CD4-positive, alpha-beta T cell treated with Interleukin-6 at 100 ng/mL for 8 hours (primary cell): ENCODE measurements at places on chromosomes 3 and 15.
A peak's percentile ranks its signal among the peaks of the same experiment; 100 is the strongest.

DNA sequence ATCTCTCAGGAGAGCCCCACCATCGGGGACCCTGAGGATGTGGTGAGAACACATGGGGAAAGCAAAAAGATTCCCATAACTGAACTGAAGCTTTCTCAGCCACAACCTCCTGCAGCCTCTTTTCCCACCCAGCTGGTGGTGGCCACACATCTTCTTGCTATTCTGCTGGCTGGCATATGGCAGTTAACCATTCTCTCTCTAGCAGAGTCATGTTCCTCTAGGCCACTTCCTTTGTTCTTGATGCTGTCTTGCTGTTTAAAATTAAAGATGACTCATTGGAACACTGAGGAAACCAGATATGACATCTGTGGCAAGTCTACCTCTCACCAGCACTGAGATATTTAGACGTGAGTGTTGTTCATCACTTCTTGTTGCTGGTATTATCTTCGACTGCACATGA, 180.3 kb upstream of the ROBO2 start:
- no peak for DNase-seq

DNA sequence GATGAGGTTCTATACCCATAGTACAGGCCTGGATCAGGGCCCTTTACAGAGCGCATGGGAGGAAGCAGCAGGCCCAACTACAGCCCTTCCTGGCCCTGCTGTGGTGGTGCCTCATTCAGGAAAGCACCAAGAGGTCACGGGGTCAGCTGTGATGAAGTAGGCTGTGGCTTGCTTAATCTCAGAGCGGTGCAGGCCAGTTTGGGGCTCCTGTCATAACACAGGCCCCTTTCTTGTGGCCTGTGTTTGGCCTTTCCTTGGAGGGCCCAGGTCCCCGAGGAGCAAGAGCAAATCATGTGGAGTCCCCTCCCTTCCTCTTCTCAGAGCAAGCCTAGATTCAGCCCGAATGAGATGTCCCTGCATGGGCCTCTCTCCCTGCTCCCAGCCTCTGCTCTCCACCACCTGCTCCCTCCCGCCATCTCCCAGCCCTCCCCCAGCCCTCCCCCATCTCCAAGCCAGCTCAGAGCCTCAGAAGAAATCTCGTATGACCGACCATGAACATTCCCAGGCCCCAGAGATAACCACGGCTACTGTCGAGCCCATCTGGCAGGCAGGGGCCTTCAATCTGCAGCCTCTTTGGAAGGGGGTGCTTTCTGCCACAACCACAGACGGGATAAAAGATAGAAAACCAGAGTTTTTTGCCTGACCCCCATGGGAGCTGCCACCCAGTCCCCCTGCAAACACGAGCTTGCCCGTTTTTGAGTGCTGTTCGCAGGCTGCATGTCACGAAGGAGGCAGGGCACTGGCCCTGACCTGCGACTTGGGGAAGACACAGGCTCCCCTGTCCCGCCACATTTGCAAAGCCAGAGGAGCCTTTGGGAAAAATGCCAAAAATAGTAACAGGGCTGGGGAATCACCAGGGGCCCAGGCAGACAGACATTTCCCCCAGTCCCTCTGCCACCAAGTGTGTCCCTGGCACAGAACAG, 32.3 kb upstream of the DUSP7 start:
- DNase-seq = no peak

- DNase-seq = no peak
Measured at GRCh38 chr15:88658972-88659931, 20.4 kb downstream of the ISG20 start.

DNA sequence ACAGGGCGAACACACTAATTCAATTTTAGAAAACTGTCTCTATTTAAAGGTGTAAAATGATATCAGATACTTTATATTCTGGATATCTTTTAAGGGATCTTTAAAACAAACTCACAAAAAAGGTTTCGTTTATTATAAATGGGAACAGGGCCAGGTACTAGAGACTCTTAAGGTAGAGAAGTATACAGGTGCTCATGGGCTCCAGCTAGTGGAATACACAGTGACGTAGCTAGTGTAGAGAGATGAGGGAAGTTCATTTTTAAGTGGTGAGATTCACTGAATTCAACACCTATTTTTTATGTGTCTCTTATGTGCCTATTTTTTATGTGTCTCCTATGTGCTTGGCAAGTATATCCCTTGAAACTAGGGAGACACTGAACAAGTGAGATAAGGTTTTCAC, 132.7 kb upstream of the FAM3D start:
- no peak for DNase-seq

DNA sequence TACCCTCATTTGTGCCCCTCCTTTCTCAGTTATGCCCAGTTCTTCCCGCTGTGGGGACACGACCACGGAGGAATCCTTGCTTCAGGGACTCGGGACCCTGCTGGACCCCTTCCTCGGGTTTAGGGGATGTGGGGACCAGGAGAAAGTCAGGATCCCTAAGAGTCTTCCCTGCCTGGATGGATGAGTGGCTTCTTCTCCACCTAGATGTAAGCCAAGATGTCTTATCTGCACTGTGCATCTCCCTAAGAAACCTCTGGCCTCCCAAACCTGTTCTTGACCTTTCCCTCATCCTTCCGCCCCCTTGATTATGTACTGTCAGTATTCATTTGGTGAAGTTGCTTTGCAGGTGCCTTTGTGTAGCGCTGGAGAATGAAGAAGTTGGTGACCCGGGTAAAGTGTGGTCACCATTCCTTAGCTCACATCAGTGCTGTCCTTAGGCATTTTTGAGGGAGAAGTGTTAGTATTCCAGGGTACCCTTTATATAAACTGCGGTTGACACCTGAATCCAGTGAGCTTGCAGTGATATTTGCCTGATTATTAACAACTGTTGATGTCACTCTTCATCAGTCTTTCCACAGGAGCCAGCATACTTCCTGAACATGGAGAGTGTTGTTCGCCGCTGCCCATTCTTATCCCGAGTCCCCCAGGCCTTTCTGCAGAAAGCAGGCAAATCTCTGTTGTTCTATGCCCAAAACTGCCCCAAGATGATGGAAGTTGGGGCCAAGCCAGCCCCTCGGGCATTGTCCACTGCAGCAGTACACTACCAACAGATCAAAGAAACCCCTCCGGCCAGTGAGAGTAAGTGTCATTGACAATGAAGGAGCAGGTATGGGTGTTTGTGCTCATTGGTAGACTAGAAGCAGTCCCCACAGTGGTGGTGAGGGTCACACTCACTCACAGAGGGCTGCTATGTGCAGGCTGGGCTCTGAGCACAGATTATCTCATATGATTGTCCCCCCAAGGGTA, 966 bp downstream of the ALAS1 start:
- no peak for DNase-seq

DNA sequence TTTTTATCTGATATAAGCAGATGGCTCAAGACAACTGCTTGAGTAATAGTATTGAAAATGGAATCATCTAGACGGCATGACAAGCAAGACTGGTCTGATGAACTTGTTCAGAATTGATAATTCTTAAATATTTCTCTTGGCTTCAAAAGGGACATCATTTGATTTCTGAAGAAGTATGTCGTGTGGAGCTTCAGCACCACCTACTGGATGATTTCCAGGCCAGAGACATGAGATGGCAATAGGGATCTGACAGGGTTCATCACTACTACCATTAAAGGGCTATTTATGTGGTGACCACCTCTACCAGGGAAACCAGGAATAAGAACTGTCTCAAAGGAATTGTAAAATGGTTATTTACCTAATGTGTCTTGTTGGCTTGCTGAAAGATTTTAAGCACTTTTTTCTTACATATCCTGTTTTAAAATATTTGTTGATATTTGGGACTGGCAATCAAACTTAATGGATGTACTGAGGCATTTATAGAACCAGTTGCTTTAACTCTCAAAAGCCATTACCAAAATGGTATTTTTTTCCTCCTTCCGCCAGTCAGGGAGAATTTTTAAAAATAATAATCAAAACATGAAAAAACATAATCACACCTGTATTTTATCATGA, 99.5 kb upstream of the FAM98B start:
- peak; percentile 40 for DNase-seq

GRCh38 chr3:153379516-153379915, 217.5 kb downstream of the RAP2B start:
- no peak for DNase-seq

DNA sequence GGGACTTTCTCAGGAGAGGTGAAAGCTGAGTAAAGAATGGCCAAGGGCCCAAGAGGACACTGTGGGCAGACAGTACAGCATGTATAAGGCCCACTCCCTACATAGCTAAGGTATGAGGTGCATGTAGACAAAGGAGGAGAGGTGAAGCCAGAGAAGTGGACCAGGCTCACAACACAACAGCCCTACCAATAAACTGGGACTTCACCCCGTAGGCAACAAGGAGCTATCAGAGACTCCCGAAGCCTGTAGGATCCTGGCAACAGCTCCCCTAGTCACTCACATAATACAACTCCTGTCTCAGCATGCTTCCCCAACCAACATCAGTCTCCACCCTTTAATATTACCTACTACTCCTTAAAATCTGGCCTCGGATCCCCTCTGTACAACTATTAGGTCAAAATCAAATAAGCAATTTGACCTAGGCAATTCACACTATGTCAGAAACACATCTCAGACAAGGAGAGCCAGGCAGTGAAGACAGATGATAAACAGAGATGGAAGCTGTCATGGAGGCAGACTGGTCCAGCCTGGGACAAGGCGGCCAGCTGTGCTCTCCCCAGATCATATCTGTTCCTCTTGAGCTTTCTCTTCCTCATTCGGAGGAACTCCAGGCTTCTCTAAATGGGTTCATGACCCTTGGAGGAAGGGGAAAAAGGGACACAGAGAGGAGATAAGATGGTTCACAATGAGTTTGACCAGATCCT, 1.4 kb downstream of the XXYLT1 start:
- no peak for DNase-seq

- no peak for DNase-seq
Measured at GRCh38 chr3:187920030-187920429, 174.8 kb upstream of the BCL6 start.

DNA sequence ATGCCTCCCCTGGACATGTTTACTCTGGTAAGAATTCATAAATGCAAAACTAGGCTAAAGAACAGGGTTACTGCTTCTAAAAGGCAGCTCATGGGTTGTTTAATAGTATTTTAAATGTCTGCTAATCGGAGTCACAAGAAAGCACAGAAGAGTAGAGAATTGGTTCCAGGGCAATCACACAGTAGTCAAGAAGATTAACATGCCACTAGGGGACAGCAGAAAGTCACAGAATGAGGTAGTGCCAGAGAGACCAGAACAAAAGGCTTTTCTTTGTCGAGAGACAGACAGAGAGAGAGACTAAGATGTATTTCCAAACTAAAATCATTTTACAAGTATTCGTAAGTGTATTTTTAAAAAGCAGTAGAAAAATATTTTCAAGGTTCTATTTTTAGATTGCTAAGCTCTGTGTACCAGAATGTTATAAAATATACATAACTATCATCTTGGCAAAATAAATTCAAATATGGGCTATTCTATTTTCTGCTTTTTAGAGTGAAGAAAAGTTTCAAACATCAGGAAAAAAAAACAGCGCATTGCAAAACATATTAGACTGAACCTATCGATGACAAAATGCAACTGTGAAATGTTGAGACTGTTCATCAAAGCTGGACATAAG, 78.3 kb upstream of the CDIN1 start:
- no peak for DNase-seq

- no peak for DNase-seq
Measured at GRCh38 chr15:72345806-72346205, 25.8 kb upstream of the CELF6 start.

DNA sequence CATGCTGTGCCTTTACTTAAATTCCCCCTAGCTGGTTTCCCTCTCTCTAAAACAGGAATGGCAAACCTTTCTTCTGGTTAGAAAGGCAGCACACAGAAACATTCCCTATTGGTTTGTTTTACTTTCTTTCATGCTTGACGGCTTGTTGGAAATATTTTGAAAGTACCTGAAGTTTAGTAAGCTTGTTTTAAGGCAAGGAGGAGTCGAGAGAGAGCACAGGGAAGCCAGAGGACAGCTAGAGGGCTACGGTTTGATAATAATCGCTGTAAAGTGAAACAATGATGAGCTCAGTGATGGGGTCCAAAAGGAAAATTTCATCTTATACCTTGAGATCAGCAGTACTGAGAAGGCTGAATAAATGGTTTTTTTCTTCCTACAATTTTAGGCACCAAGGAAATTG, 64.1 kb downstream of the ATP13A4 start:
- no peak for DNase-seq

DNA sequence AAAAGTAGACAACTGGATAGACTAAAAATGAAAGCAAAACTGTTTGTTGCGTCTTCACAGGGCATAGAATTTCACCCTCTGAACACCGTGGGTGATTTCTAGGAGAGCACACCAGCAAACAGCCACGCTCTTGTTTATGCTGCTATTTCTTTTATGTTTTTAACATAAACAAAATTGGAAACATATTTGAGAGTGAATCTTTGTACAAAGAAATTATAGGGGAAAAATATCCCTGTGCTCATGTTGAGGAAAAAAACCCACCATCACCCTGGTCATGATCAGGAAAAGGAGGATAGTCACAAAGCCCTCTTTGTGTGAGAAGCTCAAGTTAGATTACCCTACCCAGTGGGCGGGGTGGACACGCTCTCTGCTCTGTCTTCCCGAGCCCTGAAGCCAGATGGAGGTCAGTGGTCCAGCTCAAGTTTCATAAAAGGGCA, 313.3 kb downstream of the SATB1 start:
- DNase-seq = no peak
